D721Med (cell line): ENCODE measurements at places on chromosomes 1 and 21.

DNA sequence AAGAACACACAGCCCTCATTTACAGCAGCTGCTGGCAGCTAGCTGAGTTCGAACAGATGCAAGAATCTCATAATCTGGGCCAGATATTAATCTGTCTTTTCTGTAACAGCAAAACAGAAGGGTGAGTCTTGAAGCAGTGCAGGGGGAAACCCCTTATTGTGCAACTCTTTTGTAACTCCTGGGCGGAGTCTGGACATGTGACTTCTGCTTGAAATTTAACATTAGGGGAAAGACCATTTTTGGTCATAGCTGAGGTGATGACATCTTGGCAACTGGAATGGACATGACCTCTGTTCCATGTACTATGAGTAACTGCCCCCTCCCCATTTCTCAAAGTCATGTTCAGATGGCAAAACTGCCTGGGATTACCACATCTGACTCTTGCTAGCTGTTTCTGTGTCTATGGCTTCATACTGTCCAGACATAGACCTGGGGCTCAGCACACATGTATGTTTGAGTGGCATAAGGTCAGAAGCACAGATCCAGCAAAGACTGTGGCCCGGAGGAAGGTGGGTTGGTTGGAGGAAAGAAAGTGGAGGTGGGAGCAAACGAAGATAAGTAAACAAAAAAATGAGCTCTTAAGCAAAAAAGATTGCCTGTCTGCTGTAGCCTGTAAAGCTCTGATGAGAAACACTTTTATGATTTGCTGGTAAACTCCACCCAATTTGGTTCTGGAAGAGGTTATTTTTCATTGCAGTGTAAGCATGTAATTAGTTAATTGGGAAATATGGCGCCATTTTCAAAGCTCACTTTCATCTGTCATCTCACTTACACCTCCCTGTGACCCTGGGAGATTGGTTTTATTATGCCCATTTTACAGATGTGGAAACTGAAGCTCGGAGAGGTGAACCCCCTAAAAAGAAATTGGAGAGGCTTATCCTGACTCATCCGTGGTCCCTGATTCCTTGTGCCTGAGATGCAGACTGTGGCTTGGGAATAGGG is 26.1 kb downstream of the ETS2 start:
- no peak for DNase-seq

DNA sequence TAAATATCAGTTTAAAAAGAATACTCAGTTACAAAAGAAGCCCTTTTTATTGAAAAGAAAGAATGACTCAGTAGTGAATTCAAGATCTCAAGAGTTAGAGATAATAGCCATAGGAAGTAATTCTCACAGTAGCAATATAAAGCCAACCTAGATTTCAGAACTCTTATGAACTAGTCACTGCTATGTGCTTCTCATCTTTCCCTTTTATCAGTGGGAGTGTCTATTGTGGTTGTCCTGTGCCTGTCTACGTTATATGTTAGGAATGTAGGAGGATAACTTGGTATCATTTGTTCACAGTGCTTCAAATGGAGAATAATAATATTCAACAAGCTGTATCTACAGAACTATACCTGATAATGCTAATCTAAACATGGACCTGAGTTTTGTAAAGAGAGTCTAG is 73.1 kb upstream of the RGS21 start:
- DNase-seq: no peak

DNA sequence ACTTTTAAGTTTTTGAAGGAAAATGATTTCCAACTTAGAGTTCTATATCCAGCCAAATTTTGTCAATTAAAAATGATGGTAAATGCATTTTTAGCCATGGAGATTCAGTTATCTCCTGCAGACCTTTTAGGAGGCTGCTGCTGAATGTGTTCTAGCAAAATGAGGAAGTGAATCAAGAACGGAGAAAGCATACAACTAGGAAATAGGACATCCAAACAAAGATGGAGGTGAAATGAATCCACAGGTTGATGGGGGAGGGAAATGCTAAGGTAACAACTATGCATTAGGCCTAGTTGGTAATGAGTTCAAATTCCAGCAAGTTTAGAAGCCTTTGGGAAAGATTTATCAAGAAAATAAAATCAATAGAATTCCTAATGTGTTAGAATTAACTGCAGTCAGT is 80.5 kb downstream of the FNBP1L start:
- DNase-seq: no peak

GRCh38 chr1:203044546-203045250 is 18.4 kb downstream of the PPFIA4 start:
- no peak for DNase-seq

DNA sequence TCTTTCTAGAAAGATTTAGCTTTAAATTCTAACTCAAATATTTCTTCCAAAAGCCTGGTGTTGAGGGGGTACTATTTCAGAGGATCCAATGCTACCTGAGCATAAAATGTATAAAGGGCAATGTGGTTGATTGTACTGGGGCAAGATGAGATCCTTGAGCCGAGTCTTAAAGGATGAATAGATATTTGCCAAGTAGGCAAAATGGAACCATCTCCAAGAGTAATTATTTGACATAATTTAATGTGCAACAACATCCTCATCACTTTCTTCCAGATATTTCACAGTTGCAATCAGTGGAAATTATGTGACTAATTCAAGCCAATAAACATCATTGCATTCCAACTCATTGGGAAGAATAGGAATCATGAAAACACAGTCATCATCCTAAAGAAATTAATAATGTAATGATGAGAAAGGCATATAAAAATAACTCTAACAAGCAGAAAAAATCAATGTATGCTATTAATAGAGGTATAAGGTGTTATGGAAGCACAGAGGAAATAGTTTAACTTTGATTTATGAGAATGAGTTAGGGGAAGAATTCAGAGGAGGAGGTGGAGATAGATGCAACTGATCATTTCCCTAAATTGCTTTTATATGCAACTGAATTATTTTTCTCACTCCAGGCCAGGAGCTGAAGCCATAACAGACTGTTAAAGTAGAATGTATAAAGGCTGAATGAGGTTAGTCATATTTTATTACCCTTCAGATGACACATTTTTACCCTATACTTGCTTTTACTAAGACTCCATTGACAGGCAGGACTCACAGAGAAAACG is 30.0 kb upstream of the RGS4 start:
- no peak for DNase-seq

GRCh38 chr1:115182012-115182715 is 92.9 kb upstream of the TSPAN2 start:
- DNase-seq: no peak

DNA sequence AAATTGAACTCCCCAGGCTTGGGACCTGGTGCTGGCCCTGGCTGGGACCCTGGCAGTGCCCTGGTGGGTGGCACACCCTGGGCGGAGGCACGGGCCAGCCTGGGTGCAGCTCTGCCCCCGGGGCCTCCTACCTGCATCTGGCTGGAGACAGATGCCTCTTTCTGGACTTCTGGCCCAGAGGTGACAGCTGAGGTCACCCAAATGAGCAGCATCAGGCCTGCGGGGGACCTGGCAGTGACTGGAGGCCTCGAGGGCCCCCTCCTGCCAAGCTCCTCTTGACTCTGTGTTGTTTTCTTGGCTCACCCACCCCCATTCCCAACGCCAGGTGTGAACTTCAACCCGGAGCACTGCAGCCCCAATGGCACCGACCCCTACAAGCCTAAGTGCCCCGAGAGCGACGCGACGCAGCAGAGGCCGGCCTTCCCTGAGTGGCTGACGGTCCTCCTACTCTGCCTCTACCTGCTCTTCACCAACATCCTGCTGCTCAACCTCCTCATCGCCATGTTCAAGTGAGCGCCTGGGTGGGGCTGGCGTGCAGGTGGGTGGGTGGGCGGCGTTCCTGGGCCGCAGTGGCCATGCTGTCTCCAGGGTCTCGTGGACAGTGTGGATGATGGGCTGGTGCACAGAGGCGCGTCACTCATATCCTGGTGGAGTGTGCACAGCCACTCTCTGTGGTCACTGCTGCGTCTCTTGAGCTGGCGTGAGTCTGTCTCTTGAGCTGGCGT is 41.6 kb upstream of the LRRC3 start:
- no peak for DNase-seq

DNA sequence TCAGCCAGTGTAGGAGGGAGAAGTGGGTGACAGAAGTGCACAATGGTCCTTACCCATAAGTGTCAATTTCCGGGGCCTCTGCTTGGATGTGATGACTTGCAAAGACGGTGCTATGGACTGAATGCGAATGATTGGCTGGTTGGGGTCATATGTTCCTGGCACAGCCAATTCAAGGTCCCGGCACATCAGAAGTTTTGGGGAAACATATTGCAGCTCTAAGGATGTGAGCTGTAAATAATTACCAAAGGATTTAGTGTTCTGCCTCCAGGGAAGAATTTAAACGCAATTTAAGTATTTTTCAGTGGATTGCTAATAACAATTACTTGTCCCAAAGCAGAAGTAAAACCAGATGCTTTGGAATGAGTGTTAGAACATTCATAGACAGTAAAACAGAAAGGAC is 26.9 kb upstream of the EXOSC10 start:
- no peak for DNase-seq

DNA sequence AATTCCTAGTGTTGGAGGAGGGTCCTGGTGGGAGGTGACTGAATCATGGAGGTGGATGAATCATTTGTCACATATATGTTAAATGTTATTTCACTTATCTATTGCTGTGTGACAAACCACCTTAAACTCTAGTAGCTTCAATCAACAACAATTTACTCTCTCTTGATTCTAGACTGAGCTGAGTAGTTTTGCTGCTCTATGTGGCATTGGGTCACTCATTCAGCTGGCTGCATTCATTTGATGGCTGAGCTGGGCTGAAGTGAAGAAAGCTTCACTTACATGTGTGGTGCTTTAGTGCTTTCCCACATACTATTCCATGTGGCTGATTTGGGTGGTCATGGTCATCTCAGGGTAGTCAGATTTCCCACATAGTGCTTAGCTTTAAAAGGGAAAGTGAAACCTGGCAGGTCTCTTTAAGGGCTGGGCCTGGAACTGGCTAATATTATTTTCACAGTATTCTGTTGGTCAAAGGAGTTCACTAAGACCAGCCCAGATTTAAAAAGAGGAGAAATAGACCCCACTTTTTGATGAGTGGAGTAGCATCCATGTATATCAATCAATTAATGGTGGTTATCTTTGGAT is 10.5 kb downstream of the DNAH14 start:
- no peak for DNase-seq

DNA sequence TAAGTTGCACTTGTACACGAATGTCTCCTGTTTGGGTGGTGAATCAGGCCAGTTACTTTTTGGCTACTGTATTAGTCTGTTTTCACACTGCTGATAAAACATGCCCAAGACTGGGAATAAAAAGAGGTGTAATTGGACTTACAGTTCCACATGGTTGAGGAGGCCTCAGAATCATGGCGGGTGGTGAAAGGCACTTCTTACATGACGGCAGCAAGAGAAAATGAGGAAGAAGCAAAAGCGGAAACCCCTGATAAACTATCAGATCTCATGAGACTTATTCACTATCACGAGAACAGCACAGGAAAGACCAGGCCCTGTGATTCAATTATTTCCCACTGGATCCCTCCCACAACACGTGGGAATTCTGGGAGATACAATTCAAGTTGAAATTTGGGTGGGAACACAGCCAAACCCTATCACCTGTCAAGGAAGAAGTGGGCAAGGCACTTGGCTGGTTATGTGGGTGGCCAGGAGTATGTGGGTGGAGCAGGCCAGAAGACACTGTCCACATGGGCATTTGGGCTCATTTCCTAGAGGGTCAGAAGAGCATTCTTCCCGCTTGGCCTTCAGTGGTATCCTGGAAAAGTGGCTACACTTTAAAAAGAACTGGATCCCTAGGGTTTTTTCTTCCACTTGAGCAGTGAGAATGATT is 228.8 kb downstream of the HHAT start:
- no peak for DNase-seq

- no peak for DNase-seq
Measured at GRCh38 chr1:184022668-184023067, 14.9 kb downstream of the COLGALT2 start.

DNA sequence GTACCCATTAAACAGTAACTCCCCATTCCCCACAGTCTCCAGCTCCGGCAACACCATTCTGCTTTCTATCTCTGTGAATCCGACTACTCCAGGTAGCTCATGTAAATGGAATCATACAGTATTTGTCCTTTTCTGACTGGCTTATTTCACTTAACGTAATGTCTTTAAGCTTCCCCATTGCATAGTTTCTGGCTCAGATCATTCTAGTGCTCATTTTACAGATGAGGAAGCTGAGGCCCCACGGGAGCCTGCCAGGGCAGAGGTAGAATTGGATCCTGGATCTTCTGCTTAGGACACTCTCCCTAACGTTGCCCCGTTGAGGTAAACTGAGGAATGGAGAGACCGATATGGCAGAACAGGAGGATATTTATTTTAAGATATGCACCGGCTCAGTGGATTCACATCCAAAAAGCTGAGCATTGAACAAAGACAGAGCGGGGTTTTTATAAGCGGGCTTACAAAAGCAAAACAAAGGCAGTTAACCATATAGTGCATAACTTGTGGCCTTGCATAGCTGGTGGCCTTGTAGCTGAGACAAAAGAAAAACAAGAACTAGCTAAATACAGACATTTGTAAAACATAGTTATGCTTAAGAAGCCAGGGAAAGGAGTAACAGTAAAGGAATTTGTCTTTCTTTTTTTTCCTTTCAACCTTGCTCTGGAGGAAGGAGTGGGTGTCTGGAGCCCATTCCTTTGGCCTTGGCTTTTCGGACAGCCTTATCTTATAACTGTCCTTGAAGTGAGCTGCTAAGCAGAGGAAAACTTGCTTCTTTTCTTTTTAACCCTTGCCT is 15.3 kb upstream of the KLHDC8A start:
- no peak for DNase-seq

GRCh38 chr1:200075522-200075921 is 48.0 kb downstream of the NR5A2 start:
- DNase-seq: no peak

DNA sequence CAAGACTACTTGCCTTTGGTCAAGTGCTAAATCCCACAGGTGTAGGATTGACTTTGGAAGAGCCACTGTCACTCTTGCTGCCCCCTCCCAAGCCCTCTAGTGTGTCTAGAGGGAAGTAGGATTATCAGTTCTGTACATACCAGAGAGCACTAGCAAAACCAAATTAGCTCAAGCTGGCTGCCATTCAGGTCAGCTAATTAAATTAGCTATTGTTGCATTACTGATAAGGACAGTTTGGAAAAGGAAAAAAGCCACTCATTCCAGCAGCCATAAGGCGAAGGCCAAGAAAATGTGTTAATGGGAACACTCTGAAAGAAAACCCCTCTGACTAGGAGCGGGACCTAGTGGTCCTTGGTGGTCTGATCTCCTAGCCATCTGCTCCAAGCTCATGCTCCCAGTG is 321.7 kb downstream of the PBX1 start:
- DNase-seq: no peak

- no peak for DNase-seq
Measured at GRCh38 chr1:9281908-9282695, 10.6 kb upstream of the SPSB1 start.
